ENCODE measurements at places on chromosomes 2 and 18.

DNA sequence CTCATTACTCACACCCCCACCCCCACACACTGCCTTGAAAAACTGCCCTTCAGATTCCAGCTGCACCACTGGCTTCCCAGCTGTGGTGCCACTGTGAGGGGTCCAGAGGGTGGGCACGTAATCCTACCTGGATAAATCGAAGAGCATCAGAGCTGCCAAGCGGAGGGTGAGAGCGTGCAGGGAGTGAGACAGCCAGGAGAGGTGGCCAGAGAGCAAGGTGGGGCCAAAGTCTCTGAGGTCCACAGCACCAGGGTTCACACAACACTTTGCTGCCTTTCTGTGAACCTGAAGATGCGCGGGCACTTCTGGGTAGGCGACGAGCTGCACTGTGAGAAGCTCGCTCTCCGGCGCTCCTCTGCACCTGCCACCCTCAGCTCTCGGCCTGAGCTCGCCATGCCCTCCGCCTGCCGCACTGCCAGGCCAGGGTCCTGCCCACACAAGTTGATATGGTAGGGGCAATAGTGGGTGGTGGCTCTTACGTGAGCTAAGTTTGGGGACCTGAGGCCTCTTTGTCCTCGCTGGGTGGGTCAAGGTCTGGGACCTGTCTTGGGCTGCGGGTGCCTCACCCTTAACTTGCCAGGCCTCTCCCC lies 83.9 kb downstream of the MARCO start:
- no peak for DNase-seq

DNA sequence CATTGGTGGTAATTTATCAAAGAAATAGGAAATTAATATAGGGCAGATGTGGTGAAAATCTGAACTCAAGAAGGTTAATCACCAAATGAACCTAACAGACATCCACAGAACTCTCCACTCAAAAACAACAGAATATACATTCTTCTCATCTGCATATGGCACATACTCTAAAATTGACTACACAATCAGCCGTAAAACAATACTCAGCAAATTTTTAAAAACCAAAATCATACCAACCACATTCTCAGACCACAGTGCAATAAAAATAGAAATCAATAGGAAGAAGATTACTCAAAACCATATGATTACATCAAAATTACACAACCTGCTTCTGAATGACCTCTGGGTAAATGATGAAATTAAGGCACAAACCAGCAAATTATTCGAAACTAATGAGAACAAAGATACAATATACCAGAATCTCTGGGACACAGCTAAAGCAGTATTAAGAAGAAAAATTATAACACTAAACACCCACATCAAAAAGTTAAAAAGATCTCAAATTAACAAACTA lies 31.0 kb downstream of the RBM43 start:
- no peak for DNase-seq

GRCh38 chr2:38128653-38129052 lies 52.7 kb upstream of the CYP1B1 start:
- peak; percentile 13 for DNase-seq

- DNase-seq, result no peak
Measured at GRCh38 chr2:122174061-122174460, 418.6 kb downstream of the TSN start.

- DNase-seq, result no peak
Measured at GRCh38 chr2:120826716-120827410, 91.2 kb downstream of the GLI2 start.

- no peak for DNase-seq
Measured at GRCh38 chr2:37335604-37336003, 8.8 kb upstream of the QPCT start.

GRCh38 chr18:76837071-76837470 lies 14.7 kb downstream of the ZNF236 start:
- DNase-seq, result no peak

DNA sequence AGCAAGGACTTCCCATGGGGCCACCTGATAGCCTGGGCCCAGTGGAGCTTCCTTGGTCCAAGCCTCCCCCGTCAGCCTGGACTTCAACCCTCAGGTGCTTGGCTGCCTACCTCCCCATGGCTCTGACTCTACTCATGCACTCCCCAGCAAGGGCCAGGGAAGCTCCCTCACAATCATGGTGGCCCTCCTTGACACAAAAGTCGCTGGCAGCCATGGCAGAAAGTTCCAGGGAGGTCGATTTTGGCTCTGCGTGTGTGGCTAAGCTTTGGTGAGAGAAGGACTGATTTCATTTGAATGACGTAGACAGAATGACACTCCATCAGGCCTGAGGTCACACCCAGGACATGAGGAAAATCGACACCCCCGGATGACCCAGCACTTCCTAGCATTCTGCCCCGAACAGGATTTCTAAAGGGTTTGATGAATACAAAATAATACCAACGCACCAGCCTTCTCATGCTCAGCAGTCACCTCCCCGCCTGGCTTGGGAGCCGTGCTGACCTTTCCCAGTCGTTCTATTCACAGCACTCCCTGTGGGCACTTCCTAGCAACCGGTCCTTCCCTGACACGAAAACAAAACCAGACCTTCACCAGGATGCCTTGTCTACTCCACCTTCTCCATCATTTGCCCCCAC lies 52.7 kb downstream of the LBH start:
- DNase-seq, result no peak

- DNase-seq, result no peak
Measured at GRCh38 chr2:1234731-1235308, 178.4 kb upstream of the TPO start.

DNA sequence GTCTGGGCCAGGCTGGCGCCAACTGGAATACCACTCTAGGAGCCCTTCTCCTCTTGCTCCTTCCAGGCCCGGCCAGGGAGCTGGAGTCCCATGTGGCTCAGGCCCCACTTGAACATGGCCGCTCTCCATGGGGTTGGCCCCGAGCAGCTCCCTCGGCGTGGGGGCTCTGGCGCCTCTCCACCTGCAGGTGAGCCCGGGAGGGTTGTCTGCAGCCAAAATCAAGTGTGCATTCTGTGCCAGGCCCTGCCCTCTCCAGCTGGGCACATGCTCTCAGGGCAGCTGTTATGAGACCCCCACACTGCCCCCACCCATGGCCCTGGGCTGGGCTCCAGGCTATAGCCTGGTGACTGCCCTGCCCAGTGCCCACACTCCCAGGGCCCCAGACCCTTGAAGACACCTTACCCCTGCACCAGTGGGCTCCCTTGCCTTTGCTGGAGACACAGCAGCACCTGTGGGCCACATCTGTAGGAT lies 45.8 kb upstream of the HS6ST1 start:
- DNase-seq, result no peak
